Cortex of kidney (tissue), 1 donor: ENCODE measurements at places on chromosomes 3 and 15.

GRCh38 chr3:42151596-42152168 is 60.5 kb downstream of the TRAK1 start:
- no peak for DNase-seq

GRCh38 chr3:121719423-121719822 is 30.1 kb downstream of the GOLGB1 start:
- no peak for DNase-seq

- DNase-seq = no peak
These were observed 5.4 kb upstream of the ALDH1A2 start for GRCh38 chr15:58070801-58071418.

DNA sequence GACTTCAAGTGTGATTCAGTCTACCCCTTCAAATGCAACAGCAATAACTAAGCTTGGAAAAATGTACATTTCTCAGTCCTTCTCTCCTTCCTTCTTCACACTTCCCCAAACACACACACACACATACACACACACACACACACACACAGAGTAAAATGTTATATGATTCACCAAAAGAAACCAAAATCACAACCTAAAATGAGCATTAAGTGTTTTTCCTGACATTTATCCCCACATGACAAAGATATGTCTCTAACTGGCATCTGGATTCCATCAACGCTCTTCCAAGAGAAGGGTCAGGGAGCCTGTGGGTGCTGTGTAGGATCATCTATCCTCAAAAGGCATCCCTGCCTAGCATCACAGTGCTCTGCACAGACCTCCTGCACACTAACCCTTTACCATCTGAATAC is 21.0 kb downstream of the PDZRN3 start:
- DNase-seq = no peak

DNA sequence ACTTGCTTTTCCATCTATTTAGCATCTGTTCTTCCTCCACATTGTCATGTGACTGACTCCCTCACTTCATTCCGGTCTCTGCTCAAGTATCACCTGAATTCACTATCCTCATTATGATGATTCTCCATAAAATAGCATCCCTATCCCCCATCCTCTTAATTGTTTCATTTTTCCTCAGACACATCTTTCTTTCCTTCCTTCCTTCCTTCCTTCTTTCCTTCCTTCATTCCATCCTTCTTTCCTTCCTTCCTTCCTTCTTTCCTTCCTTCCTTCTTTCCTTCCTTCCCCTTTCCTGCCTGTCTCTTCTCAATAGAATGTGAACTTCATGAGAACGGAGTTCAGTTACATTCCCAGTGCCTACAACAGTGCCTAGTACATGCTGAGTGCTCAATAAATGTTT is 32.6 kb upstream of the MTHFS start:
- no peak for DNase-seq

DNA sequence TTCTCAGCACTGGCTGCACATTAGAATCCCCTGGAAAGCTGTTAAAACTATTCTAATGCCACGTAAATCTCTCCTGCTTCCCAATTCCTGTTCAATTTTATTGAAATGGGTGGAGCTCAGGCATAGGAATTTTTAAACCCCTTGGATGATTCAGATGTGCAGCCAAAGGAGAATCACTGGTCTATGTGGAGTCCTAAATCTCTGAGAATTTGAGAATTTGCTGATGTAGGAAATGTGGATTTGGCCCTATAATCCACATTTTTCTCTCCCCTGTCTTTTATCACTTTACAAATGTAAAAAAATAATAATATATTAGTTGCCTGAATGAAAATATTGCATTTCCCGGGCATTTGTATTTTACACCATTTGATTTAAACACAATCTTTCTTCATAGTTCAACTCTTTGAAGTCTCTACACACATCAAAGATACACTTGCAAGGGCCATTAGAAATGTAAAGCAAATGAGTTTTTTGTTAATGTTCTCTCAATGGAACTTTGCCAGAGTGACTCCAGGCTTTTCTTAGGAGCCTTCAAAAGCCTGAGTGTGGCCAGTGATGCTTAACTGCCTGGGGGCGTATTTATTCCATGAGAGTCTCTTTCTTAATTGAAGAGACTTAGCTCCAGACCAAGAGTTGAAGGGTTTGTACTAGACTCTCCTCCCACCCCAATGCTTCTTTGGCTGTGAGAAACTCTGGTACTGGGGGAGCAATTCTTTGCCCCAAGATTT is 48.8 kb upstream of the PTX3 start:
- no peak for DNase-seq

GRCh38 chr15:52042051-52042851 is 23.2 kb downstream of the MAPK6 start:
- no peak for DNase-seq

GRCh38 chr3:123739754-123740153 is 144.4 kb downstream of the MYLK start:
- DNase-seq = no peak

GRCh38 chr3:71997066-71997653 is 212.2 kb upstream of the PROK2 start:
- DNase-seq = no peak

GRCh38 chr15:57375827-57376695 is at the start of gene CGNL1:
TSS of gene CGNL1 (plus strand) at chr15:57376505. CDS start at chr15:57438000, 61,495 bp downstream.
- DNase-seq = no peak

DNA sequence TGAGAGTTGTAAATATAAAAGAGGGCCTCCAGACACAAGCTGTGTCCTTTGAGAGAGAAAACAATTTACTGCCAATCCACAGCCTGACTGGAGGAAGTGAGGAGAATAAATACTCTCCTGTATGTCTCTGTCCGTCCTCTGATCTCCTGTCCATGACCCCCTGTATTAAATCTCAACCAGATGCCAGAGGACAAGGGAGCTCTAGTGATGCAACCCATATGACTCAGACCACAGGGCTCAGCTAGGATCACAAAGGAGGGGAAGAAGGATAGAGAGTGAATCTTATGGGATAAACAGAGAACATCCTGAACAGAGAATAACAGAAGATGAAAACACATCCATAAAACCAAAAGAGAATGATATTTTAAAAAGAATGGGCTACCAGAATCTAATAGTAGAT is 482.6 kb downstream of the PLOD2 start:
- no peak for DNase-seq

DNA sequence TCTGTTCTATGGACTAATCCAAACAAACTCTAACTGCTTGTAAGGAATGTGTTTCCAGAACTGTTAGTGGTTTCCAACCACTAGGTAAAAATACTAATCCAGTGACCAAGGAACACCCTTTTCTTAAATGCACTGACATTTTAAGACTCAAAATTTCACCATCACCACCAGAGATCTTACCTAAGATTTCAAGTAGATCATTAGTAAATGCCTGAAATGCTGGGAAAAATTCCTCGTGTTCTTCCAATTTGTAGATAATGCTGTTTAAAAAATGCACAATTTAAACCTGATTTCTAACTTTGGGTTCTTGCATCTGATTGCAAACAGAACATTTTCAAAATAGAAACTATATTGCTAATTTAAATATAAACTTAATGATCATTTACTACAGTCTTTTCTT is 63.4 kb downstream of the ESYT3 start:
- no peak for DNase-seq

GRCh38 chr3:144865948-144866347 is 894.3 kb downstream of the DIPK2A start:
- no peak for DNase-seq

- no peak for DNase-seq
These were observed 16.4 kb upstream of the ST8SIA2 start for GRCh38 chr15:92377083-92377789.

DNA sequence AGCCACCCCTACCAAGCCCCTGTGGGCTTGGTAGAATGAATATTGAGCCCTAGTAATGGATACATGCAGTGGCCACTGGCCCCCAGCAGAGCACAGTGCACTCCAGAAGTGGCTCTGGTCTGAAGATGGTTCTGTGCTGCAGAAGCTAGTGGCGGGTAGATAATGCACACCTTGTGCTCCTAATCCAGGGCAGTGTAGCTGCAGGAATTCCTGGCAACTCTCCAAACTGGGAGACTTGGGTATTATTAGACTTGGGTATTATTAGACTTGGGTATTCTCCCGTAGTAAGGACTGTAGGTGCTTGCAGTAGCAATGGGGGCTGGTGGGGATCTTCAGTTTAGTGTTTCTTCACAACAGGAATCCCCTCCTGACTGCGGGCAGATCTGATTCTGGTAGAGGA is 34.7 kb downstream of the NUSAP1 start:
- no peak for DNase-seq

DNA sequence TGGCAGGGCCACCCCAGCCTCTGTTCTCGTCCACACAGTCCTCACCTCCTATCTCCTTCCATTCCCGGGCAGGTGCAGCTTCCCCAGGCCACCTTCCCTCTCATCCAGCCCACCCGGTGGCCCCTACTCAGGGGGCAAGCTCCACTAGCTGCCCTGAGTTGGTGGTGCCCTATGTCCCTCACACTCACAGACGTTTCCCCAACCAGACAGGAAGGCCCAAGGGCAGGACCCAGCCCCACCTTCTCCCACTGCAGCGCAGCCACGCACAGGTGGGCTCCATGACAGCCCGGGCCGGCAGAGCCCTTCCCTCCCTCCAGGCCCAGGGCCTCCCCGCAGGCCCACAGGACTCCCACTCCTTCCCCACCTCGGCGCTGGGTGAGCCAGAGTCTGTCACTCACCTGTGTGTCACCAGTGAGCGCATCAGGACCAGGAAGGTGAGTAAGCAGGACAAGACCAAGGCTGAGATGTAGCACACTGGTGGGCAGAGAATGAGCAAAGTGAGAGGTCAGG is 11.1 kb downstream of the ISLR start:
- DNase-seq = no peak

DNA sequence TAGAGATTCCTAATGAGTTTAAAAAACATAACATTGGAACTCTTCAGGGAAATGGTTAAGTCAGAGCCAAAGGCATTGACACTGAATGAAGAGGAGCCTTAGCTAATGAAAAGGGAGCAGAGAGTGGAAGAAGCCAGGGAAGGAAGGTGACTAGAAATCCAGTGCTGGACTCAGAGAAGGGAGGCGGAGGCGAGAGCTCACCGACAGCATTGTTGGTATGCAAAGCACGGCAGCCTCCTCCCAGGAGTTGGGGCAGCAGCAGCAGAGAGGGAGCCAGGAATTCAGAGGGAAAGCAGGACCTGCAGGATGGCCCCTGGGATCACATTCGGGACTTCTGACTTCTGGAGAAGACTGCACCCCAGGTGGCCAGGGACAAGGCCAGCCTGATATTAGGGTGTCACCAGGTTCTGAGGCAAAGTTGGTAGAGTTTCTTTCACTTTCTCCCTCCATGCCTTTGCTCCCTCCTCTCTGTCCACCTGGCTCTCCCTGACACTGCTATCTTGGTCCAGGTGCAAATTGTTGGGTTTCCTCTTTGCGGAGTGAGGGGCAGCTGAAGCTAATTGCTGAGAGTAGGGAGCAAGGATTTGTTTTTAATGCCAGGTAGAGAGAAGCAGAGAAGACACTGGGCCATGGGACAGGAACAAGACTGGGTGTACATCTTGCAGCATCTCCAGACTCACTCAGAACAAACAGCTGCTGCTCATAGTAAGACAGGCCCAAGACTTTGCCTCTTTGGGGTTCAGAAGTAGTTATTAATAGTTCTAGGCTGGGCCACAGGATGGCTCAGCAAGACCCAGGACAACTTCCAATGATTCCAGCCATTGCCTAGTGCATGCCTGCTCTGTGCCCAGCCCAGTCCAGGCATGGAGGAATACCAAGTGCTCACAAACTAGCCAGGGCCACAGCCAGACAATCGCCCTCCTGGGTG is 157.9 kb downstream of the TLE3 start:
- DNase-seq = no peak

DNA sequence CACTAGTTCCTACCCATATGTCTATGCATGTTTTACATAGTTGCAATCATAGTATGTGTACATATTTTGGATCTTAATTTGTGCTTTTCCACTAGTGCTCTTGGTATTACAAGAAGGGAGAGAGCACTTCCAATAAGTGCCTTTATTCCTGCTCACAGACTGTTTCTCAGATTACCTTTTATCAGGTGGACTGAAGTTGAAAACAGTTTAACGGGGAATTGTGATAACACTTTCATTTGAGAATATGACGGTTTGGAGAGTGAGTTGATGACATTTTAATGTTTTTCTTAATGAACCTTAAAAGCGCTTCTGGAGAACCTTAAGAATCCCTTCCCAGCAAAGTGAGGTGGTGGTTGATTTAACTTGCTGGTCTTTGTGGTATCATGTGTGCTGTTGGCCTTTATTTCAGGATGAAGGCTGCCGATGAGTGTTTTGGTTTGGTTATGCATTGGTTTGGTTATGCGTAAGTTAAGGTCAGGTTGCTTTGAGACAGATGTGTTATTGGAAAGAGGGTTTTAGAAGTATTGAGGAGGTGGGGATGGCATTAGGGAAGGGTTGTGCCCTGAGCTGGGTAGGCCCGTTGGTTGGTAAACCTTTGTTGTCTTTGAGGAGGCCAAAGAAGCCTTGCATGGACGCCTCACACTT is 2.8 kb downstream of the EDEM1 start:
- DNase-seq = no peak

DNA sequence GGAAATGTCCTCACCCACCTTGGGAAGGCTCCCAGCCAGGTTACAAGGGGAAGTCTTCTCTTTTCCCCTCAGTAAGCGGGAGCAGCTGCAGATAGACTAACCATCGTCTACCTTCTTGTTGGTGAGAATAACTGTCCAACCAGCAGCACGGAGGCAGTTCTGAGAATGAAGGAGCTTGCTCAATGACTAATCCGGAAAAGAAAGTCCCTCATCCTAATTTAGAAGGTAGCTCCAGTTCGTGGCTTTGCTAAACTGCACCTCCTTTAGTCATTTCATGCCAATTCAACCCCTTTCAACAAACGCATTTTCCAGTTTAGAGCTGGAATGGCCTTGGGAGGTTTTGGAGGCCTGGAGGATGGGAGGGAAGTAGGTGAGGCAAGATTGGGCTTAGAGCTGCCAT is 527.4 kb upstream of the PROK2 start:
- no peak for DNase-seq

DNA sequence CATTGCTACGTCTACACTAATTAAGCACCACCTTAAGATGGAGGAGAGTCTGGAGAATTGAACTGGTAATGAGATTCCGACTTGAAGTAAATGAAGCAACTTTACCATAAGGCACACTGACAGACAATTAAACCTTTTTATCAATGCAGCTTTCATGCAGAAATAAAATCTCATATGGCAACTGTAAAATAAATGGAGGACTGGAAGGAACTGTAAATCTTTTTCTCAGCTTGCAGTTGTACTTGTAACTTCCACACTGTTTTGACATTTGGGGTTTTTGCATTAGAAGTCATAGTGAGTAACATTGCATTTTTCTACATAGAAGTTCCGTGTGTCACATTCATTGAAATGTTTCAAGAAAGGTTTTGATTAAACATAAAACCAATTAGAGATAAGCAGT is 705.3 kb downstream of the NLGN1 start:
- DNase-seq = no peak
